ENCODE measurements at places on chromosomes 2 and 18.

GRCh38 chr2:96103187-96103601 is 13.2 kb downstream of the ADRA2B start:
- no peak for DNase-seq

GRCh38 chr2:62325398-62325797 is 129.5 kb downstream of the B3GNT2 start:
- no peak for DNase-seq

GRCh38 chr2:43158259-43158880 is 68.0 kb downstream of the ZFP36L2 start:
- peak; percentile 88 for DNase-seq

GRCh38 chr2:59900728-59901452 is 652.6 kb downstream of the BCL11A start:
- DNase-seq: no peak

All from RPMI7951 (cell line).